ENCODE measurements at places on chromosomes 7 and 10.

DNA sequence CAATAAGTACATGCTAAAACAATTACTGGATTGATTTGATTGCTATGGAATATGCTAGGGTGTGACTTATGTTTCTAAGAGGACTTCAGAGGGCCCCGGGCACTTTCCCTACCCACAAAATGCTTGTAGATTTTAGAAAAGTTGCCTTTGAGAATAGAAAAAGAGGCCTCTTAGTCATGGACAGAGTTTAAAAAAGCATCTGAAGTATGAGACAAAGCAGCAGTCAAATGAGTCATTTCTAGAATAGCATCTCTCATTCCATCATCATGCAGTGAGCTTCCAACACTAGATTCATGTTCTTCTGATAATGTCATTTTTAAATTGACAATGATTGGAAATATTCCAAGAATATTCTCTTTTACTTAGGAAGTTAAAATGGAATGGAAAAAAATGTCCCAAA lies 675.1 kb upstream of the PCDH15 start:
- DNase-seq = no peak

GRCh38 chr7:121330053-121330833 lies 1.4 kb downstream of the WNT16 start:
- no peak for DNase-seq

DNA sequence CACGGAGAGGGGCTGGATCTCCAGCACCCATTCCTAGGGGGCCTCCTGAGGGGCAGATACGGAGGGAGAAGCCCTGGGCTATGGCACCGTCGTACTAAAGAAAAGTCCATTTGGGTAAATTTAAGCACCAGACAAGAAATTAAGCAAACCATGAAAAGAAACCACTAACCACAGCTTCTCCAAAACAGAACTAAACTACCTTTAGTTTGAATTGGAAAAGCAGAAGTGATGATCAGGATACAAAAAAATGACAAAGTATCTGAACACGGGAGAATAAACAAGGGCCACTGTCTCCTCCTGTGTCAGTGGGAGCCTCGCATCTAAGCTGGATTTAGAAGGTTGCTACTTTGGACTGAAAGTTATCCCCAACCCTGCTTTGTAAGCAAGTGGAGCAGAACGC lies 69.1 kb downstream of the DIP2C start:
- no peak for DNase-seq

DNA sequence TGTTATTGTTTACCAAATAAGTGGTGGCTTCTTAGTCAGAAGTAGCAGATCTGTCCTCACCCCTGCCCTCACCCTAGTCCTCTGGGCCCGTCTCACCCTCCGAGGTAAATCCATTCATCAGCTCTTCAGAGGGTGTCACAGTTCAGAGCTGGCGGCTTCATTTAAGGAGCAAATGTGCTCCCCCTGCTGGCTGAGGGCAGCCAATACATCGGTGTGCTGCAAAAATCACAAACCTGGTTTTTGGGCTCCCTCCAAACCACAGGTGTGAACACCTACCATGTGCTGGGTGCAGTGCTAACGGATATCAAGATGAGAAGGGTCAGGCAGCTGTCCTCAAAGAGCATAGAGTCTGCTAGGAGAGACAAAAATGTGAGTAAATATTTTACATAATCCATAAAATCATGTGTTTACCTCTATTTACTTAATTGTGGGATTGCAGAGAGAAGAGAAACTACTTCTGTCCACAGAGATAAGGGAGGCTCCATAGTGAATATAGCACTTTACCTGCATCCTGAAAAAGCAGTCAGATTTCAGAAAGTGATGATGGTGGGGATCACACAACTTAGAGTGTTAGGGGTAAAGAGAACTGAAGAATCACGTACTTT lies 15.5 kb upstream of the CRTAC1 start:
- peak; percentile 71 for DNase-seq

DNA sequence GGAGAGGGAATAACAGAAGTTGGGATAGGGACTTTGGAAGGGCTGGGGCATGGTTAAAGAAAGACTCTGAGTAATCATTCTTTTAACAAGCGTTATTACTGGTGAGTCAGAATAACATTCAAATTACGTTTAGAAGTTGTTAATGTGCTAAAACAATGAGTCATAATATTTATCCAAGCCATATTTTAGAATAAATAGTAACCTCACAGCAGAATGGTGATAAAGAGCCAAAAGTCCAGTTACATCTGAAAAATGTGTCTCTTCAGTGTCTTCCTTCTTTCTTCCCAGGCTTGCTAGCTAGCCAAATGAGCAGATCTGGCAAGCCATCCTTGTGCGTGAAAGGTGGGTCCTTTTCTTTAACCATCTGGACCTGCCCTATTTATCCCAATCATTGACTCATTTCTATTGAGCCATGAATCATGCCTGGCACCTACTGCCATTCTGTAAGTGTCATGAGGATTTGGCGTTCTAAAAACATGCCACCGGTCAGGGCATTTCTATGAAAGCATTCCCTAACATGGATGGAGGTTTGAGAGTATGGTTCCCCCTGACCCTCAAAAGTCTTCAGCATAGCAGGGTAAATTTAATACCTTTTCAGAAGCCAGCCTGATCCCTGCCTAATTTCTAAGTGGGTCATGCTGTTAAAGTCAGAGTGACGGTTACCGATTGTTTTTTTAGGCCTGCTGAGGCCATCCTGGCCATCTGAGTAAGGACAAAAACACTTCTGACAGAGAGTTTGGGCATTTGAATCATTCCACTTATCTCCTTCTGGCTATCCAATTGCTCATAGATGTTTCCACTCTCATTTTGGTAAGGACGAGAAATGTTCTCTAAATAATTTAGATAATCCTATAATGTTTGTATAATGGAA lies 26.9 kb downstream of the MYPN start:
- no peak for DNase-seq

DNA sequence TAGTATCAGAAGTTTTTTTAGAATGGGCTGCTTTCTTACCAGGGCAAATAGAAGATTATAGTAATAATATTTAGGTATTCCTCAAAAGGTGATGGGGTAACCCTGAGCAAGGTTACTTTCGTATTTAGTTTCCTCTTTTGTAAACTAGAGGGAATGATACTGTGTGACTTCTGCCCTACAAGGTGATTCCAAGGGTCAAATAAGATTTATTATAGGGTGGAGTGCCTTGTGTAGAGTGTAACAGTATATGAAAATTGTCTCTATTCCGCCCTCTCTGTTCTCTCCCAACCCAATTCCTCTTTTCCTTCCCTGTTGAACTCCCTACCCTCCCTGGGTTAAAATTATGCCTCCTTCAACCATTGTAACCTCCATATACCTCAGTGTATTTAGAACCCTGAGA lies 5.3 kb downstream of the SLC35G1 start:
- no peak for DNase-seq

DNA sequence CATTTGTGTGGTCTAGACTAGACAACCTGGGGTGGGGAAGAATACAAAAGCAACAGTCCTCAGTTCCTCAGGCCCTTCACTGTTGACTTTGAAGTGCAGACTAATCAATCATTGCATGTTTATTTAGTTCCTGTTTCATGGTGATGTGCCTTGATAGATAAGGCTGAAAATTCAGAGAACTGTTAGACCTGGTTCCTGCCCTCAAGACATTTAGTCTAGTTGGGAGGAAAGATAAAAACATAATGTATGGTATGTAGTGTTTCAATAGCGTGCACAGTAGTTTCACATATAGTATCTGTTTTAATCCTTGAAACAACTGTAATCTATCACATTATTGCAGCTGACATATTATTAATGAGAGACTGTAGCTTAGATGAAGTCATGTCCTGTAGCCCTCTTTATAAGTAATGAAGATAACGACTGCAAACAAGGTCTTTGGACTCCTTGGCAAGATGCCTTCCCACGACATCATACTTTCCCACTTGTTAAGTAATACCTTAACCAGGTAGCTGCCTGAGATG lies 124.0 kb downstream of the CELF2 start:
- peak; percentile 82 for DNase-seq

DNA sequence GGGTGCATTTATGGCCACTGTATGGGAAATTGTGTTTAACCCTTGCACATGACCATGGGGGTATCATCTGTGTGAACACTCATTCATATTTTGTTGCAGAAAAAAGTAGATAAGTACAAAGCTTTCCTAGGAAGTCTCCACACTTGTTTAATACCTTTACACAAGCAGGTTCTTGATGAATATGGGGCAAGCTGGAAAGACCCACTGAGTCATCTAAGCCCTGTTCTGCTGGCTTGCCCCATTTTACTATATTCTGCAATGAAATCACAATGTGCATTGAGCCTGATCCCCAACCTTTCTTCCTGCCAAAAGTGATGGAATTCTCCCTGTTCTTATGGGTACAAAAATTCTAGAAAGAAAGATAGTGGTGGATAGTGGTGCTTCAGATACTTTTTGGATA lies 99.8 kb downstream of the CCDC71L start:
- no peak for DNase-seq

GRCh38 chr7:27031289-27032172 lies 64.3 kb downstream of the HOXA1 start:
- peak; percentile 51 for DNase-seq

DNA sequence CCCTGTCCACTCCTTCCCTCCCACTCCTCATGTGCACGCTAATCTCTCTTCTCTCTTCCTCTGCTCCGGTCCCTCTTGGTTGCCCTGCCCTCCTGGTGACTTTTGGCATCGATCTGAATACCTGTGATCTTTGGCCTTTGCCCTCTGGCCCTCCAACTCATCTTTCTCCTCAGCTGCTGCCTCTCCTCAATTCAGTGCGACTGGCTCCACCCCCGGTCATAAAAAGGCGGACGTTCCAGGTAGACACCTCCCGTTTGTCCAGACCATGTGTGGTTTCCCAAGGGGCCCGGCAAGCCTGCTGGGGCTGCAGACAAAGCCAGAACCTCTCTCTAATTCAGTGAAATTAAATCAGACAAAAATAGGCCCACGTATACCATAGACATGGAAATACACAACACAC lies 96.8 kb downstream of the COL13A1 start:
- DNase-seq = no peak

DNA sequence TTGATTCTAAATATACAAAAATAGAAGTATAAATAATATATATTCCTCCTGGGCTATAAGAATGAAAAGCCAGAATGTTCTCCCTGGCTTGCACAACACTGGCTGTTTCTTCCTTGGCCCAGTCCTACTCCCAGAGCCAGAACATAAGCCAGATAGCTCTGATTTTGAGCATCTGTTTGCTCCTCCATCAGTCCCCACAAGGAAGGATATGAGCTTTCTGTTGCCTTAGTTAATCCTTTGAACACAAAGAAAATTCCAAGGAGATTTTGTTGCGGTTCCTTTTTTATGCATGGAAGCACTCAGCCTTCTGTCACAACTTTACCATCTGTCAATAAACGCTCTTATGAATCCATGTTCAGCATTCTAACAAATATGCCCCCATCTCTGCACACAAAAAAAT lies 361.8 kb downstream of the IPMK start:
- no peak for DNase-seq

- no peak for DNase-seq
These were observed 1.2 kb upstream of the AMPH start for GRCh38 chr7:38632411-38632810.

GRCh38 chr7:68958571-68958970 lies 639.7 kb upstream of the AUTS2 start:
- no peak for DNase-seq

- DNase-seq = no peak
These were observed 37.3 kb downstream of the PAX2 start for GRCh38 chr10:100782461-100783244.

DNA sequence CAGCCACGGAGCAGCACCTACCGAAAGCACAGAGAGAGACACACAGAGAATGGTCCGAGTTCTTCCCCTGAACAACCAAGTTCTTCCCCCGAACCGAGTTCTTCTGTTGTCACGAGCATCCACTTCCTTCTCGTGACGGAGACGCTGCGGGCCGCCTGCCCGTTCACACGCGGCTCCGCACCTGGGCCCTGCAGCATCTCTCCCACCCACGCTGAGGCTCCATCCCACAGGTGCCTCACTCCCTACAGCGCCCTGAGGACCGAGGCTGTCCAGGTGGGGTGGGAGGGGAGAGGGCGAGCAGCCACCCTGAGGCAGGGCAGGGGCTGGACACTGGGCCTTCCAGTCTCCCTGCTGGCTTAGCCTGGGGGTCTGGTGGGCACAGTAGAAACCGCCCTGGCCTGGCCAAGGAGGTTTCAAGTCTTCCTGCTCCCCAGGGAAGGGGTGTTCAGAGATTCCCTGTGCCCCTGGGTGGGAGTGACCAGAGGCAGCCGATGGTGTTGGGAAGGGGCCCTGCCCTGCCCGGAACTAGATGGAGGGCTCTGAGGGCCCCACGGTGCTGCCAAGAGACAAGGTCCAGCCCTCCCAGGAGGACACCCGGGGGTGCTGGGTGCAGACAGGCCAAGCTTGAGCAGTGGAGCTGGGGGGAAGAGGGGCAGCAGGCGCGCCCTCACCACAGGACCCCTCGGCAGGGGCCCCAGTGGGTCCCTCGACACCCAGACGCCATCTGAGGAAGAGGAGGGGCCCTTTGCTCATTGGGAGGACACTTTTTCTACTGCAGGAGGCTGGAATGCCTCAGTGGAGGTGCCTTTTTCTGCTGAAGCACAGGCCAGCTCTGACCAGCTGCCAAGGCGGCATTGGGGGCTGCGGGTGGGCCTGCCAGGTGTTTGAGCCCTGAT lies 5.2 kb upstream of the NKX6-2 start:
- no peak for DNase-seq

GRCh38 chr7:1579481-1580421 lies 9.9 kb upstream of the PSMG3 start:
- no peak for DNase-seq

- DNase-seq = no peak
These were observed 3.4 kb downstream of the TCF7L2 start for GRCh38 chr10:112953174-112954159.

GRCh38 chr7:875476-876076 lies 778 bp upstream of the GET4 start:
- DNase-seq = no peak

All from Jurkat, Clone E6-1 (cell line).